CD4-positive, alpha-beta T cell treated with Interleukin-17A for 4 hours (primary cell): ENCODE measurements at places on chromosomes 4 and X.

GRCh38 chr4:20341134-20341738 is 89.5 kb downstream of the SLIT2 start:
- no peak for DNase-seq

GRCh38 chrX:110081740-110082139 is 78.8 kb downstream of the TMEM164 start:
- no peak for DNase-seq

- DNase-seq = no peak
Measured at GRCh38 chrX:145620666-145621065, 197.0 kb upstream of the SLITRK2 start.

DNA sequence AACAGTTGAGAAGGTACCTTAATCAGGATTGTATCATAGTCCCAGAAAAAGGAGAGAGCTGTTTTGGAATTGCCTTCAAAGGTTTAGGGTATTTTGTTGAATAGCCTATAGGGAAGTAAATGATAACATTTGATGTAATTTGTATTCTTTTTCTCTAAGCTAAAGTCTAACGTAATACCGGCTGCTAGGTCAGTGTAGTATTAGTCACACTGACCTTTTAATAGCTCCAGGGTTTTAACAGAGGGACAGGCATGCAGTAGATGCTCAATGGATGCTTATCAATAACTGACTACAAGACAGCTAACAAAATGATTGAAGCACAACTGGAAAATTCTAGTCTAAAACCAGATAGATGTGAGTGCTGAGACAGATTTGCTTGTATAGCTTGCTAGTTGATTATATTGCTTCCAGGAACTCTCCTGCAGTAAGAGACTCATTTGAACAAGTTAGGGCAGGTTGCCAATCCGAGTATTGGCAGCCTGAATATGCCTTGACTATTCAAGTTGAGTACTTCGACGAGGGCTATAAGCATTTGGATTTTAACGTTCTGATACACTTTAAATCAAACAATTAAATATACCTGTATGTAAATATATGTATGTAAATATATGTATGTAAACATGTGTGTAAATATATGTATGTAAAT is 16.5 kb upstream of the PNPLA4 start:
- no peak for DNase-seq

DNA sequence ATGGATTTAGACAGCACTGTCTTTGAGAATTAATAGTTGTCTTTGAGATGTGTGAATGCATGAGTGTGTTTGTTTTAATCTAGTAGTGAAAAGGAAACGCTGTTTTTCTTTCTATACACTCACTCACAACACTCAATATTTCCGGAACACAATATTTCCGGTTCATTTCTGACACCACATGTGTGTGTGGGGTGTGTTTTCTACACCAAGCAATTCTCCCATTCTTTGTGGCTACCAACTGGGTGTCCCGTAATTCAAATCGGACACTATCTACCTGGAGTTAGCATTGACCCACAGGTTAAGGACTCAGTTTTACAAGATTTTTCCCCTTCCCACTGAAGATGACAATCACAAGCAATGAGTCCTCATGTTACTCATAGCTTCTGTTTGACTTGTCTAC is 113.9 kb downstream of the SNCA start:
- no peak for DNase-seq

- DNase-seq = no peak
Measured at GRCh38 chrX:27968878-27969277, 12.4 kb downstream of the DCAF8L1 start.

DNA sequence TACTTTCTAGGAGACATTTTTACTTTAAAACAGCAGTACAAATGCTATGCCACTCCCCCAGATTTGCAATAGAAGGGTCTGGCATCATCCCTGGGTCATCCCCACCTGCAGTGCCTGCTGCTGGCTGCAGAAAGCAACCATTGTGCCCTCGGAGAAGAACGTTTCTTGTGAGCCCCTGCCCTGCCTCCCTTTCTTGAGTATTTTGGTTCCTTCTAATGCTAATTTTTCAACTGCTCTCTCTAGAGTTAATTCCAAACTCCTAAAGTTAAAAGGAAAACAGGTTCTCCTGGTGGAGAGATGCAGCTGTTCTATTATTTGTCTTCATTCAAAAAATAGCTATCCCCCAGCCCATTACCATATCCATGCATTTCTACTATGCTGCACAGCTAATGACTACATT is 107.1 kb downstream of the IDS start:
- DNase-seq = no peak

- no peak for DNase-seq
Measured at GRCh38 chr4:8778291-8778690, 93.3 kb downstream of the HMX1 start.

DNA sequence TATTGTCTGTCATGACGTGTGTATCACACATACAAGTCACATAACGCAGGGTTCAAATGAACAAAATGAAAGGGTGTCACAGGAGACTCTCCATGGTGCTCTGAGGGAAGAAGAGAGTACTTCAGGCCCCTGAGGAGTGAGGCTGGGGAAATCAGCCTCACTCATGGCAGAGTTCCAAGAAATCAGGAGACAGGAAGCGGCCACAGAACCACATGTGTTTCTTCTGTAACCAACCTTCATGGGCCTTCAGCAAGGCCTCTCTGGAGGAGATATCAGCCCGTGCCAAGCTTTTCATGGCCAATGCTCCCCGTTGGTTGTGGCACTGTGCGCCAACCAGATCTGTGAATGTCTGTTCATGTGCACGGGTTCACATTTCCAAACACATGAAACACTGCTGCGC is 76.0 kb downstream of the NAT8L start:
- DNase-seq = peak; percentile 37

DNA sequence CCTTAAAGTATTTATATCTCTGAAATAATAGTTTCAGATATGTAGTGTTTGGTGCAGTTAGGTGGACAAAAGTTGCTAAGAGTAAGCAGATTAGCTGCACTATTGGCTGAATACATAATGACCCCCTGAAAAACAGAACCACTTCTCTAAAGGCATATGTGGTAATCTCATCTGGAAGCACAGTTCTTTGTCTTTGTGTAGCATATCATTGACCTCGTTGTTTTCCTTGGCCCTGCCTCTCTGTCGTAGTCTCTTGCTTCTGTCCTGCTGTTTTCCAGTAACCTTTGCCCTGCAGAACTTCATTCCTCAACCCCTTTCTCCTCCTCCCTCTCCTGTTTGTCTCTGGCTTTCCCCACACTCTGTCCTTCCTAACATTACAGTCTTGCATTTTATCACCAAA is 41.4 kb downstream of the JADE3 start:
- DNase-seq = no peak

DNA sequence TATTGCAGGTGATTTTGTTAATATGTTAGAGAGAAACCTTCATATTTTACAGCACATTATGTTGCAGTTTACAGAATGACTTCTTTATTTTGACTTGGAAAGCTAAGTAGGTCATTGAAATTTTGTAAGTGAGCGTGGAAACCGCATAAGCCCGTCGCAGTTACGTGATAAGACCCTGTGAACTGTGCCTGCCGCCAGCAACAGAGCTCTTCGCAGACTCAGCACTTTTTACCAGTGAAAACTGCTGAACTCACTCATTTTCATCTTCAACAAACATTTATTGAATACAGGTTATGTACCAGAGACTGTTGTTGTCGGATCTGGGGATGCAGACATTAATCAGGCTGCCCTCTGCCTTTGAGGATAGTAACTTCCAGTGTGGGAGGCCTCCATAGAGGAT is 355.7 kb downstream of the HS3ST1 start:
- DNase-seq = no peak
